ENCODE measurements at places on chromosomes 2 and 18.

GRCh38 chr2:36976065-36976464, 9.7 kb upstream of the STRN start:
- DNase-seq = no peak

DNA sequence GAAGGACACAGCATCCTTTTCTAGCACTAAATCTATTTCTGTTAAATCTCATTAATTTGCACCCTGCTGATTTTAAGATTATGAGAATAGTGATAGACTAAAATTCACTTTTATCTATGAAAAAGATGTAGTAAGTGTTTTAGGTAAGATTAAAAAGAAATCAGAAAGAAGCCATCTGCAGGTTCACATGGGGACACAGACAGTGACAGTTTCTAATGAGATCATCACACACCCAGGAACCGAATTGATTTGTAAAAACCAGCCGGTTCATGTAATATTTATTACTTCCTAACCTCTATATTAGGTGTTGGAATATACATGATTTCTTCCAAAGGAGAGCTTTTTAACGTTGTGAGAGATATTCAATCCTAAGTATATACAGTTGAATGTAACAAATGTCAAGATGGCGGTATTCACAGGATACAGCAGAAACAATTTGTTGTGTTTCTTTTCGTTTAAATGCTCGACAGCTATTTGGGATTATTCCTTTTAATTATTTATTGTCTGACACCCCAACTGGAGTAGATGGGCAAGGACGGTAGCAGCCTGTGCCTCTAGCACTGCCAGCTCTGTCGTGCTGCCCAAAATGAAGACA, 223.4 kb downstream of the CCDC102B start:
- no peak for DNase-seq

- DNase-seq = no peak
These were observed 249.2 kb downstream of the TXNL1 start for GRCh38 chr18:56389190-56389589.

DNA sequence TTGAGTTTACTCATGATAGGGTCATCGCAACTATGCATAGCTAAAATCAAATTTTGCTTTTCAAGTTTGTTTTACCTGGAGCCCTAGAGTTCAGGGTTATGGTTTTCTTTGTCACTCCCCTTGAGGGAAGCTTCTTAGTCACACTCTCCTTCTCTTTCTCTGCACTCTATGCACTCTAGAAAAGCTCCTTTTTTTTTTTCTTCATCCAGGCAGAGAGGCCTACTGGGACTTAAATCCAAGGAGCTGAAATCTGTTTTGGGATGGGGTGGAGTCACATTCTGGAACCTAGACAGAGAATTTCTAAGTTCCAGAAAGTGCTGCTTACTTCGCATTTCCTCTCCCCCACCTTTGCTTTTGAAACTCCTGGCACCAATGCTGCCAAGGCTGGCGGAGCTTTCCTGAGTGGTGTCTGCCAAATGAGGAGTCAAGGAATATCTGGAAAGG, 19.1 kb upstream of the IL18R1 start:
- DNase-seq = peak; percentile 91

DNA sequence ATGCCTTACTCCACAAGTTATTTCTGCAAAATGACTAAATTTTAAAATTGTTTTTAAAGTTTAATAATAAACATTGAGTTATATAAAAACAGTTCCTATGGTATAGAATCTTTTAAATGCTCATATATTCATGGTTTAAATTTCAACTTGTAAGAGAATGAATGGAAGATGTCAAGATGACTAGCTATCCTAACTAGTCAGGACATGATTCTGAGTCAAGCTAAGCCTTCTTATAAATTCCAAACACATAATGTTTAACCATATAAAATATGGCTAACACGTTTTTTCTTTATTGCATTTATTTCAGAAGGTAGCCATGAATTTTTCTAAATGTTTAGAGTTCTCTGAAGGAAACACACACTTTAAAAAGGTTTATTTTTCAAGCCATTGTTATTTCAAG, 320.4 kb downstream of the CBLN2 start:
- no peak for DNase-seq

- no peak for DNase-seq
These were observed 26.9 kb upstream of the IL18RAP start for GRCh38 chr2:102396012-102396411.

DNA sequence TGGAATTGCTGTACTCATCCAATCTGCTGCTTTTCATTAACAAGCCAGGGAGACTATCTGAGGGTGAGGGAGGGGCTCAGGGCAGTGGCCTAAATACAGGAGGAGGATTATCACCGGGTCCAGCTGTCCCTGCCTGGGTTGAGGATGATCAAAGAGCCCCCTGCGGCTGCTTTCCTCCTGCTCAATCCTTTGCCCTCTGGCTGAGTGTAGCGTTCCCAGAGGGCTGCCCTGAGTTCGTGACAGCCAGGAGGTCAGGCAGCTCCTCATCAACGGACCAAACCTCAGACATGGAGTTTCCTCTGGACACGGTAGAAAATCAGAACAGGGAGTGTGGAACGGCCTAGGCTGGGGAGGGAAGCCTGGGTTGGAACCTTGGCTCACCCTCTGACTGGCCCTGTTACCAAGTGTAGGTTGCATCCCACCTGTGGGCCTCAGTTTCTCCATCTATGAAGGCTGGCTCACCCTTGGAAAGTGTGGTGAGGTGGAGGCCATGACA, 23.5 kb downstream of the CIB4 start:
- DNase-seq = no peak

GRCh38 chr2:117745537-117745936, 69.0 kb upstream of the DDX18 start:
- DNase-seq = no peak

- no peak for DNase-seq
These were observed 38.2 kb upstream of the VIT start for GRCh38 chr2:36658277-36658748.

DNA sequence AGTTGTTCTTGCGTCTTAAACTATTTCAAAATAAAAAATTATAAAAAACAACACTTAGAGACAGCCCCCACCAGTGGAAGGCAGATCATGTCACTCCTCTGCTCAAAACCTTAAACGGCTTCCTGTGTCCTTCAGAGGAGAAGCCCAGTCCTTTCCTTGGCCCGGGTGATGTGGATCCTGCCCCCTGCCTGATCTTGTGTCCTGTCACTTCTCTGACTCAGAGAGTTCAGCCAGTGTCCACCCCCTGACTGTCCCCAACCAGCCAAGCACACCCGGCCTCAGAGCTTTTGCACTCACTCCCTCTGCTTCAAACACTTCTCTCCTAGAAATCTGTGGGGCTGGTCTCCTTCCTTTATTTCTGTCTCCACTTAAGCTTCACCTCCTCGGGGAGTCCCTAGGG, 35.4 kb downstream of the TOGARAM2 start:
- no peak for DNase-seq

GRCh38 chr2:138003411-138003810, 39.1 kb downstream of the HNMT start:
- no peak for DNase-seq

- DNase-seq = peak; percentile 67
These were observed 993 bp downstream of the COX7A2L start for GRCh38 chr2:42359965-42360483.

DNA sequence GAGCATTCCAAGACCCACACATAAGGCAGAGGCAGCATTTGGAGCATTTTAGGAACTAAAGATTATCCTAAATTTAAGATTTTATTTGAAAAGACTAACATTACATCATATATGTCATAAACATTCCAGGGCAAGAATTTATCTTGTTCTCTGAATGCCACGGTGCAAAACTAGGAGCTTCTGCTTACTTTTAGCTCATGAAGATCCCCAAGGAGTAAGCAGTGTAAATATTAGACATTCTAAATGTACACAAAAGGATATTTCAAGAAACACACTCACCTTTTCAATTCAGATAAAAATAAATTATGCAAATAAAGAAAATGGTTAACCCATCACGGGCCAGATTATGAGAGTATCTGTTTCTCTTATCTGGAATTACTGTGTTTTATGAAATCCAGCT, 101.7 kb upstream of the ETAA1 start:
- DNase-seq = no peak

DNA sequence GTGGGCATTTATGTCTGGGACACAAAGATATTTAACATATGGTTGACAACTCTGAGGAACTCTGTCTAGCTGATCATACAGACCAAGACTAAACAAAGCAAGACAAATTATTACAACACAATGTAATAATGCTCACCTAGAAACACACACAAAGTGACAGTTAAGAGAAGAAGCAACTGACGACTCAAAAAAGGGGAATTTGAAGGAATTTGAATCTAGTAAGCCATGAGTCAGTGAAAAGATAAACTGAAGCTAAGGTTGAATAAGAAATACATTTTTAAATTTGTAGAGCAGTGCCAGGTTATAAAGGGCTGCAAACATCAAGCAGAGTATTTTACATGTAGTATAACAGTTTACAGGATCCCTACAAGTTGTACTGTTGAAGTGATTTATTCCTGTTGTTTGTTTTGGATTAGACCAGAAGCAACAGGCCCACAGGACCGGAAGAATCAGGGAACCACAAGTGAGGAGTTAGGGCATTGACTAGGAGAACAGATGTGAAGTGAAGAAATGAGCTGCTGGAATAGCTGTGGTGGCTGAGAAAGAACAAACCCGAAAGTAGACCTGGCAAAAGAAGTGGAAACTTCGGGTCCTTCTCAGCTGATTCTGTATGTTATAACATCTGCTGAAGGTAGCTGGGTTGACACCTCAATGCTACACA, 35.6 kb downstream of the IFIH1 start:
- DNase-seq = peak; percentile 13

DNA sequence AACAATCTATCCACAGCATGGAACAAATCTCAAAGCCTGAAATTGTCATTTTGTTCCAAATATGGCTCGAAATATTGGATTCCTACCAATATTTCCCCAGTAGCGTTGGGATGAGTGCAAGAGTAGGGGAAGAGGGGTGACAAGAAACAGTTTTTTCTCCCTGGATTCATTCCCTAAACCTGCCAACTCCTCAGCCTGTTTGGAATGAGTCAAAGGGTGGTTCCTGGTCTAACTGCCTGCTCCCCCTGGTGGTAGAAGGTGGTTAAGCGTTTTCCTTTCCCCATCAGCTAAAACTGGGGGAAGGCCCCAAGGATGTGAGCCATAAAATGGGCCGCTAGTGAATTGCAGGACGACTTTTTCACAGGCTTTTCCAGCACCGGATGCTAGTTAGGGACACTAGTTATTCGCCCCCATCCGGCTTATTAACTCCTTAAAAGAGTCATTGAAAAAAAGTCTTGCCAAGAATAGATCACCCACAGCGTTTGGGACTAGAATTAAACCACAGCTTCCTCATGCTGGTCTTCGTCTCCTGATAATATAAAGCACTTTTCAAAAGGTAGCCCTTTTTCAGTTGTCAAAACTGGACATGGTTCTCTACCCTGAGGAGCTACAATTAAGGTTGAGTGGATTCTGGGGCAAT, 72.5 kb downstream of the DHRS9 start:
- DNase-seq = peak; percentile 77

- no peak for DNase-seq
These were observed 3.1 kb upstream of the SP5 start for GRCh38 chr2:170711774-170712652.

DNA sequence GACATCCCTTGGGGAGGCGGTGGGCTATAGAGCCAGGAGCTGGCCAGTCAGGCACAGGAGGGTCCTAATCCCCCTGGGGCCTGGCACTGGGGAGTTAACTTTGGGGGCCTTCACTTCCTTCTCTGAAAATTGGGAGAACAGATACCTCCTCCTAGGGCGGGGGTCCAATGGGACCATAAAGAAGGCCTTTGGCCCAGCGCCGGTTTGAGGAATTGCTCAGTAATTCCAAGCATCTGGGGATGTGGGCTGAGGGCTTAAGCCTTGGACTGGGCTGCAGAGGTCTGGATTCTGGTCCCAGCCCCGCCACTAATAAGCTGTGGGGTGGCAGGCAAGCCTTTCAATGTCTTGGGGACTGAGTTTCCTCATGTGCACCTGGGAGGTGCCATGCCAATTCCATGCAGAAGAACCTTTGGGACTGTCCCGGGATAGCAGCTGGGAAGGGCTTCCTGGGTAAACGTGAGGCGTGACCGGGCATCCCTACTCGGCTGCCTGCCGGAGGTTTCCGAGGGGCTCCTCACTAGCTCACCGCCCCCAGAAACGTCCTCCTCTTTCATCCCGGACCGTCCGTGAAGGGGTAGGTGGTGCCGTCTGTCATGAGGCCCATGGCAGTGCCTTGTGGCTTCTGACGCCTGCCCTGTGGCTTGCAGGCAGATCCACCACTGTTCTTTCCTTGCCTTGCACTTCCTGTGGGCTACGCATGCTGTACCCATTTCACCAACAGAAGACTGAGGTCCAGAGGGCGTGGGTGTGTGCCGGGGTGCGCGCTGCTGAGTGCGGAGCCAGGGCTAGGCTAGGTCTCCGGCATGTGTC, 67.4 kb upstream of the HPCAL1 start:
- no peak for DNase-seq

GRCh38 chr2:149761611-149762010, 174.0 kb upstream of the MMADHC start:
- DNase-seq = no peak

- peak; percentile 95 for DNase-seq
These were observed at the start of gene EFR3B for GRCh38 chr2:25041928-25042320. TSS of gene EFR3B (plus strand) at chr2:25042076. CDS start at chr2:25042313, 237 bp downstream.

GRCh38 chr18:46276748-46277147, 172.6 kb downstream of the HAUS1 start:
- DNase-seq = no peak

GRCh38 chr2:1603059-1603458, 141.3 kb downstream of the PXDN start:
- no peak for DNase-seq

GRCh38 chr18:25223211-25223610, 128.8 kb downstream of the ZNF521 start:
- no peak for DNase-seq

DNA sequence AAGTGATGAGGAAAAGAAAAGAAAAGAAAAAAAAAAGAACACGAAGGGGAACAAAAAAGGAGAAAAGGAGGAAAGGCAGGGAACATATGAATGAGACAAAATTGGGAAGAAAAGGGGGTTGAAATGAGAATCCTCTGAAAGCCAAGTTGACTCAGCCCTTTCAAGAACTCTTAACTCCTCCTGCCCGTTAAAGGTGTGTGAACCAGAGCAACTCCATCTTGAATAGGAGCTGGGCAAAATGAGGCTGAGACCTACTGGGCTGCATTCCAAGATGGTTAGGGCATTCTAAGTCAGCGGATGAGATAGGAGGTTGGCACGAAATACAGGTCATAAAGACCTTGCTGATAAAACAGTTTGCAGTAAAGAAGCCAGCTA, 4.0 kb upstream of the POLE4 start:
- DNase-seq = no peak

Data from cardiac fibroblast (primary cell).